T-helper 2 cell treated with Interferon-gamma antibody and Interleukin-4, amounts not matched to agents 5 μg/mL and 100 μg/mL, for 36 hours (primary cell): ENCODE measurements at places on chromosomes 4 and X.

- DNase-seq: no peak
These were observed 243.3 kb downstream of the ARAP2 start for GRCh38 chr4:36000941-36001557.

DNA sequence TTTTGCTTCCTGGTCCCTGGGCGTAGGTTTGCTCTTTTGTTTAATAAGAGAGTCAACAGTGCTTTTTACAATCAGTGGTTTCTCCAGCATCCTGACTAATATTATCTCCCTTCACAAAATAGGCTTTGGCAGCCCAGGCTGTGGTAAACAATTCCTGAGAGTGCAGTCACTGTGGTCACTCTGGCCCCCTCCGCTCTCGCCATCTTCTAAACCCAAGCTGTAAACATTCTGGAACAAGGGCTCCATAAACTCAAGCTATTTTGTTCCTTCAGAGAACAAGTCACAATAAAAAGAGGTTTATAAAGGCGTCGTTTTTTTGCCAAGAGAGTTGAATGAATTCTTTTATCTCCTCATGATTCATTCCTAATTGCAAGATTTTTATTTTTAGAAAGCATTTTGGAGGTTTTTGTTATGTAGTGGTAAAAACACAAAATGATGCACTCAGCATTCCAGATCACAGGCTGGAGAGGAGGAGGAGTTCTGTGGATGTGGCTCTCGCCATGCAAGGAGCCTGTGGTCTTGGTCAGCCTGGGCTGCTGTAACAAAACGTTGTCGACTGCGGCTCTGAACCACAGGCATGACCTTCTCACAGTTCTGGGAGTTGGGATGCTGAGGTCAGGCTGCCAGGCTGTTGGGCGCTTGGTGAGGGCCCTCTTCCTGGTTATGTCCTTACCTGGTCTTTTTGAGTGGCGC is 486.4 kb upstream of the FAT1 start:
- DNase-seq: no peak

GRCh38 chr4:32485956-32486355 is 1765.8 kb downstream of the PCDH7 start:
- no peak for DNase-seq

DNA sequence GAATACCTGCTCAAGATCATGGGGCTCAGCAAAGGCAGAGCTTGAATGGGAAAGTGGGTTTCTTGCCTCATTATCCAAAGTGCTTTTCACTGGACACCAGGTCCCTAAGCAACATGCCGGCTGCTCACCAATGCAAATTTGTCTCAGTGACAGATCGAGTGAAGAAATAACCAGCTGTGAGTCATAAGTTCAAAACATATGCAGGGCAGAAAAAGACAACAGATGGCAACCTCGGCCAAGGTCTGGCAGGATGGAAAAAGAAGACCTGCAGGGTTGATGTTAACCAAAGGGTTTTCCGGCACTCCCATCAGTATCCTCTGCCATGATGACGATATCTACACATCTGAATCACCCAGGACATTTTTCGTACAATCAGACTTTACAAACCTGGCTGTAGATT is 124.1 kb downstream of the AFAP1 start:
- DNase-seq: no peak

GRCh38 chrX:86295293-86295692 is 147.0 kb downstream of the DACH2 start:
- no peak for DNase-seq

GRCh38 chr4:134260126-134260525 is 58.5 kb upstream of the PABPC4L start:
- DNase-seq: no peak

DNA sequence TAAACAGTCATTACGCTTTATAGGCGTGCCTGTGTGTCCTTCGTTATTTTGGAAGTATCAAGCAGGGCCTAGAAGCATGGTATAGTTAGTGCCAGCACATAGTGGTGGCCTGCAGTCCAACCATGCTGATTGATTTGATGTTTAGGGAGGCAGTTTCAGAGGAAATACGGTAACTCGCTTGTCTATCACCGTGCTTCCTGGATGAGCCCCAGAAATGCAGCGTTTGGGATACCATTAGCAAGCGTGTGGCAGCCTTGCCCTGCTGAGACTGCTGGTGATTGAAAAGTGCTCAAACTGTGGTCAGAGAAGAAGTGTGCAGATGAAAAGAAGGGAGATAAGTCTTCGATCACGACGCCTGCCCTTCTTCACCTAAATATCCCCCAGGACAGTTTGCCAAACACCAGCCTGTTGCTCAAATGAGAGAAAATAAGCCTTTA is 158.4 kb downstream of the CHIC2 start:
- no peak for DNase-seq

DNA sequence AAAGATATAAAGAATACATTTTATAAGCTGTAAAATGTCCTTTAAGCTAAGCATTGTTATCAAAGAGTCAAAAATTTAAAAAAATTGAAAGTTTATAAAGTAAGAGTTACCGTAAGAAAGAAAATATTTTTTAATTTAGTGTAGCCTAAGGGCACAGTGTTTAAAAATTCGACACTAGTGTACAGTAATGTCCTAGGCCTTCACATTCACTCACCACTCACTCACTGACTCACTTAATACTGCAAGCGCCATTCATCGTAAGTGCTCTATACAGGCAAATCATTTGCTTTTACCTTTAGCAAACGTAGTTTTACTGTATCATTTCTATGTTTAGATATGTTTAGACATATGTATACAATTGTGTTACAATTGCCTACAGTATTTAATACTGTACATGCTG is 20.2 kb downstream of the GLRA3 start:
- DNase-seq: no peak

GRCh38 chrX:26026179-26026578 is 112.0 kb upstream of the MAGEB18 start:
- DNase-seq: no peak

- DNase-seq: no peak
These were observed at the start of gene SOWAHB for GRCh38 chr4:76897536-76898384. SOWAHB (minus strand) TSS chr4:76898144; CDS start chr4:76897849, 295 bp downstream.

DNA sequence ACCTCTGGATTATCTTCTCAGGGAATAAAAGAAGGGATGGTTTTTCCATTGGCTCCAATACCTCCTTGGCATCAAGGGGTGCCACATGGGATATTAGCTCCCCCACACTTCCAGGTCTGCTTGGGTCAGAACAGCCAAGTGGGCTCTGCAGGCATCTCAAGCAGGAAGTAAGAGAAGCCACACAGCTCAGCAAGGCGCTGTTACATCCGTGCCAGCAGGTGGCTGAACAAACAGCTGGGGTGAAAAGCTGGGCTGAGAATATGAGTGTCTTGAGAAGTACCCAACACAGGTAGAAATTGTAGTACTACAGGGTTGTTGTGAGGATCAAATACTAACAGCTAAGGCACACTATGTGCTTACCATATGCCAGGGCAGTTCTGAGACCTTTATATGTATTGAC is 76.7 kb upstream of the TMEM150C start:
- DNase-seq: no peak
